ENCODE measurements at places on chromosomes 13 and 19. TPM values are rescaled to one million over a fixed set of nuclear protein-coding genes. Genes with fewer than 3 reads are reported as not detected.

SBSN gene
- not detected for total RNA-seq

IRS2 gene
- total RNA-seq, result 34.0 TPM

PSG3 gene
- total RNA-seq, result not detected

ZNF43 gene
- total RNA-seq, result 14.8 TPM

GPR18 gene
- 0.38 TPM for total RNA-seq

ELSPBP1 gene
- not detected for total RNA-seq

ZNF100 gene
- total RNA-seq, result 13.4 TPM

B3GNT3 gene
- 1.6 TPM for total RNA-seq

PRR12 gene
- total RNA-seq, result 32.0 TPM

TUBA3C gene
- total RNA-seq, result not detected

MCF2L gene
- total RNA-seq, result 42.4 TPM

PSG11 gene
- total RNA-seq, result not detected

BST2 gene
- 165 TPM for total RNA-seq

ZNF614 gene
- total RNA-seq, result 7.1 TPM

ALKBH7 gene
- 61.5 TPM for total RNA-seq

SCN1B gene
- 9.8 TPM for total RNA-seq

ZNF560 gene
- total RNA-seq, result 0.83 TPM

TMEM150B gene
- 45.5 TPM for total RNA-seq

SBK2 gene
- not detected for total RNA-seq

WDR87 gene
- total RNA-seq, result not detected

NLRP4 gene
- not detected for total RNA-seq

IGFL1 gene
- not detected for total RNA-seq

GFY gene
- total RNA-seq, result not detected

ZNF808 gene
- 28.5 TPM for total RNA-seq
